ENCODE measurements at places on chromosomes 1 and 21. TPM values are rescaled to one million over a fixed set of nuclear protein-coding genes. Genes with fewer than 3 reads are reported as not detected.

The TMPRSS15 gene
- total RNA-seq = not detected

The CCDC30 gene
- 1.2 TPM for total RNA-seq

The LAD1 gene
- 1.1 TPM for total RNA-seq

The LENEP gene
- total RNA-seq = not detected

The GCSAML gene
- total RNA-seq = not detected

The SYT6 gene
- total RNA-seq = 0.61 TPM

The PLCH2 gene
- total RNA-seq = 0.44 TPM

The AGRN gene
- 124 TPM for total RNA-seq

The SHISA4 gene
- total RNA-seq = 17.4 TPM

The S100A16 gene
- total RNA-seq = 478 TPM

The SYTL1 gene
- total RNA-seq = 0.56 TPM

The ANGPTL7 gene
- not detected for total RNA-seq

The JAM2 gene
- not detected for total RNA-seq

The ZNF670 gene
- 3.1 TPM for total RNA-seq

The SLC6A9 gene
- total RNA-seq = 9.0 TPM

The SLAMF9 gene
- total RNA-seq = 0.45 TPM

The GUCA2A gene
- not detected for total RNA-seq

The ANGPTL1 gene
- total RNA-seq = not detected

The EPS8L3 gene
- total RNA-seq = 0.47 TPM

The ASCL5 gene
- 0.27 TPM for total RNA-seq

The TNFSF4 gene
- total RNA-seq = 0.05 TPM

The PROX1 gene
- 0.18 TPM for total RNA-seq

The ZNF593OS gene
- not detected for total RNA-seq

The LCE2A gene
- not detected for total RNA-seq

The PPP2R5A gene
- 22.9 TPM for total RNA-seq

The C1orf21 gene
- 5.7 TPM for total RNA-seq

The CD5L gene
- not detected for total RNA-seq

The SLC37A1 gene
- total RNA-seq = 4.1 TPM

The CHI3L2 gene
- total RNA-seq = 0.32 TPM

The TRNP1 gene
- 171 TPM for total RNA-seq

The ADGRL2 gene
- 8.7 TPM for total RNA-seq

The IFNLR1 gene
- total RNA-seq = 1.2 TPM

The RNU1-3 gene
- not detected for total RNA-seq

The CNKSR1 gene
- 0.26 TPM for total RNA-seq

The TTC34 gene
- total RNA-seq = 0.02 TPM

The TNFRSF1B gene
- total RNA-seq = 0.54 TPM

The CD84 gene
- not detected for total RNA-seq

The CYP4A22 gene
- total RNA-seq = not detected

The RHEX gene
- total RNA-seq = not detected

The ZBTB8A gene
- total RNA-seq = 4.0 TPM

The CFH gene
- total RNA-seq = 4.7 TPM

The PRELP gene
- not detected for total RNA-seq

The ATPAF1 gene
- 43.0 TPM for total RNA-seq

The RCSD1 gene
- total RNA-seq = not detected

The HSD3B2 gene
- total RNA-seq = not detected

The CXADR gene
- total RNA-seq = 12.1 TPM

The SHE gene
- total RNA-seq = 0.07 TPM

The AHDC1 gene
- total RNA-seq = 14.5 TPM

All from A549 treated with ZK216348 at 1 μM for 4 hours (cell line).